ENCODE measurements at places on chromosomes 3 and 15.
A peak's percentile ranks its signal among the peaks of the same experiment; 100 is the strongest.

DNA sequence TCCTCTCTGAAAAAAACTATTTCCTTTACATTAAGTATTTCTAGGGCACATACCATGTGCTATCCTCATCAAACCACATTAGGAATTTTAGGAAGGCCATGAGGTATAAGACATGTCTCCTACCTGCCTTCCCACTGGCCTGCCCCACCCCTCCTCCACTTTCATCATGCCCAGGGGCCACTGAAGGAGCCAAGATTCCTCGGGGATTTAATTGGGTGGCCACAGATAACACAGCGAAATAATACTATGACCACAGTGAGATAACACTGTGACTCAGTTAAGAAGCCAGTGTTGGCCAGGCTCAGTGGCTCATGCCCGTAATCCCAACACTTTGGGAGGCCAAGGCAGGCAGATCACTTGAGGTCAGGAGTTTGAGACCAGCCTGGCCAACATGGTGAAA lies 9.8 kb upstream of the BMF start:
- DNase-seq, result no peak

DNA sequence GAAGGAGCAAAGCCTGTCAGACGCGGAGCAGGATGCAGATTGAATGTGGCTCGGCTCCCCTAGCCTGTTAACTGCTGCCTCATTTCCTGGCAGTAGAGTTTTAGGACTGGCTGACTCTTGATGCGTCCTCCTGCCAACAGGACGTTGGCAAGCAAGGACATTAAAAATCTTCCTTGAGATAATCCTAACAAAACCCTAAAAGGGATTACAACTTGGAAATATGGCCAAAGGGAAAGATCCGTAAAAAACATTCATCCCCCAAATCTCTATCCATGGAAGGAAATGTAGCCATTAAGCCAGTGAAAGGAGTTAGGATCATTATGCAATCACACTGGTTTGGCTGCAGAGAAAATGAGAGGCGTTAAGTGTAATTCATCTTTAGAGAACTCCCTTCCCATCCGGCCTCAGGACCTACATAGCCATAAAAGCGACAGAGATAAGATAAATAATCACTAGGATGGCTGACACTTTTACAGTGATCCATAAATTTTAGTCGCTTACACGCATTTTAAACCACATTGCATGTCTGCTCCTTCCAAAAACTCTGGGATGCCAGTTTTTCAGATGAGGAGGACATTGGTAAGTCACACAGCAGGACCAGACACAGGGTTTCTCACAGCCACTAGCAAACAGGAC lies 44.5 kb upstream of the C3orf80 start:
- DNase-seq, result no peak

- no peak for DNase-seq
Measured at GRCh38 chr3:167662919-167663400, 9.2 kb upstream of the WDR49 start.

GRCh38 chr15:96344706-96345559 lies 14.4 kb downstream of the NR2F2 start:
- DNase-seq, result no peak

DNA sequence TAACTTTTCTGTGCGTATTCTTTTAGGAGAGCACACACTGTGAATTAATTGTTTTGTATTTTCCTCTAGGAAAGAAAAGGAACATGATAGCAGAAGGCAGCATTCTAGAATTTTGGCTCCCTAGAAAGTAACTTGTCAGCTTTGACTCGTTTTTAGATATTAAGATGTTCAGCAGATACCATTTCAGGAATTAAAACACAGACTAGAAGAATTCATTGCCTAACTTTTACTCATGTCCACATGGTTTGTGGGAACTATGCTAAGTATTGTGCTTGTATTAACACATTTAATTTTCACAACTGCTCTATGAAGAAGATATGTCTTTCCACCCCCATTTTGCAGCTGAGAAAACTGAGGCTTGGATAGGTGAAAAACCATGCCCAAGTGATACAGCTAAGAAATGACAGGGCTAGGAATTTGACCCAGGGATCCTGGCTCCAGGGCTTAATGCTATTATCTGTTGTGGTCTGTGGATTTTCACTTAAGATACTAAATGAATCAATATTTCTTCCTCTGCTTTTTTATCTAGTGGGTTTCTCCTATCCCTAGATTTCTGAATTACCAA lies 128.8 kb downstream of the MITF start:
- no peak for DNase-seq

DNA sequence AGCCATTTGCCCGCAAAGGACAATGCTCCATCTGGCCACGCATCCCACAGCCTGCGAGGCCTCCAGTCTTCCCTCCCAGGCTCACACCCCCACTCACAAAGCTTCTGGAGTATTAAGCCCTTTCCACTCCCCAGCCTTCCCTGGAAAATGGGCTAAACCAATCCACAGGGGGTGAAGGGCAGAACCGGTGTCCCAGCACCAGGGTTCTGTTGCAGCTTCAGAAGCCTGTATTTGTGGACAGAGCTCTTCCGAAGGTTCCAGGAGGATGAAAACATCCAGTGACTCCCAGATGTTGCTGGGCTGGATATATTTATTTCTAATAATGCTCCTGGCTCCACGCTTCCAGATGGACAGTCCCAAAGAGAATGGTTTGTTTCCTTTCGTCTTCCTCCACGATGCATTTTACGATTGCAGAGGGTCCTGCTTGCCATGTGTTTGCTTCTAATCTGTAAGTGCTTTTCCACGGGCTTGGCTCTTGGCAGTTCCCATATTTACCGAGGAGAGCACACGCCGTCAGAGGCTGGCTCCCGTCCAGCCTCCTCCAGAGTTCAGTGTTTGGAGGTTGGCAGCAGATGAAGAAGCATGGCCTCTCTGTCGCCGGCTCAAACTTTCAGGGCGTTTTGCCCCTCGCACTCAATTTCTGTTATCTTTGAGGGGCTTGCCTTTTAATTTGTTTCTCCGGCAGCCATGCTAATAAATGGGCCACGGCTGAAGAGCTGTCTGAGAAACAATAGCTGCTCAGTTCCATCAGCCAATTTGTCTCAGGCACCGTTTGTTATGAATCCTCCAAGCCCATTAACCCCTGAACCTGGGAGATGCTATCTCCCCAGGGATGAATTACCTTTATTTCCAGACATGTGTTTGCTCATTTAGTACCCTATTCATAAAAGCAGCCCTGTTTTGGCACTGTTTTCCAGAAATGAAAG lies 367.9 kb upstream of the PROK2 start:
- peak; percentile 58 for DNase-seq

DNA sequence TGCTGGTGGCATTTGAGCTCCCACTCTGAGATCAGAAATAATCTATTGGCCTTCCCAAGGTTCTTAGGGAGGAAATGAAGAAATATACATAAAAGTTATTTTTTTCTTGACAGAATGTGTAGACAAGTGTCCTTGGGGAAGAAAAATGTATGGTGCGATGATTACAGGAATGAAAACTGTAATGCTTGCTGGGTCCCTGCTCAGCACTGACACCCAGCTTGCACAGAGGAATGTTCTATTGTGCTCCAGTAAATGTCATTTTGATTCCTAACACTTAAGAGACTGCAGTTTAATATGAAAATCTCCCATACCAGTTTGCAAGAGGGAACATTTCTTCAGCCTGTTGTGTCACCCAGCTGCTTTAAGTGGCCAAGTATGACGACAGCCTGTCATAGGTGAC lies 271.3 kb upstream of the TPM1 start:
- no peak for DNase-seq

DNA sequence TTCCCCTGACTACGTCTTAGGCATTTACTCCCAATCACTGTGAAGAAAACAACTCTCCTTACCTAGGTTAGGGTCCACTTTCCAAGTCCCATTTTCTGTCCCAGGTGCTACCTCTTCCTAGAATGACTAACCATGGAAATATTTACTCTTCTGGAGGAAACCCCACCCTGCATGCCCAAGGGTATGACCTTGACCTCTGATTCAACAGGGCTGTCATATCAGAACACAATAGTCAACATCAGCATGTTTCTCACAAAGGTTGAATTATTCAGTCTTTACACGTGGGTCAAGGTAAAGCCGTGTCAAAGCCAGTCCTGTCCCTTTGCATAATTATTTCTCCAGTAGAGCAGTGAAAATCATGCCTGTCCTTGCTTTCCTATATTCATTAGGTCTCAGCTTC lies 4.3 kb upstream of the FRMD5 start:
- no peak for DNase-seq

DNA sequence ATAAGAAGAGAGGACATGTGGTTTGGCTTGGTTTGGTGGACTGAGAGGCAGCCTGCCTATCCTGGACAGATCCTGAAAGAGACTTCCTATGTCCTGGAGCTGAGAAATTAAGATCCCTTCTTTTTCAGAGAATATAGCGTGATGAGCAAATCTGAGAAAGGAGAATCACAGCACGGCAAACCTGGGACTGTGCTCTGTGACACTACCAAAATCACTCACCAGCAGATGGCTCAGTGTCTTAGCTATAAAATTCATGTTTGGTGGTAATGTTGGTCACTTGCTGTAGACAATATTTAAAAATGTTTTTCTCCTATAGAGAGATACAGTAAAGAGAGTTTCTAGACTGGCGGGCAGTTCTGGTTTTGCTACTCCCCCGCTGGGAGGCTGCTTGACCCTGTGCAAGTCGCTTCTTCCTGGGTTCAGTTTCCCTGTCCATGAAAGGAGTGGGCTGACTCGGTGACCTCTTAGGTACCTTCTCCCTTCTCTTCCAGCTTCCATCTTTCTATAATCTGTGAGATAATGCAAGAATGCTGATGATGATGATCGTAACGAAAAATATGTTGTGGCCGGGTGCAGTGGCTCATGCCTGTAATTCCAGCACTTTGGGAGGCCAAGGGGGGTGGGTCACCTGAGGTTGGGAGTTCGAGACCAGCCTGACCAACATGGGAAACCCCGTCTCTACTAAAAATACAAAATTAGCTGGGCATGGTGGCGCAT lies 7.6 kb upstream of the HES1 start:
- no peak for DNase-seq

DNA sequence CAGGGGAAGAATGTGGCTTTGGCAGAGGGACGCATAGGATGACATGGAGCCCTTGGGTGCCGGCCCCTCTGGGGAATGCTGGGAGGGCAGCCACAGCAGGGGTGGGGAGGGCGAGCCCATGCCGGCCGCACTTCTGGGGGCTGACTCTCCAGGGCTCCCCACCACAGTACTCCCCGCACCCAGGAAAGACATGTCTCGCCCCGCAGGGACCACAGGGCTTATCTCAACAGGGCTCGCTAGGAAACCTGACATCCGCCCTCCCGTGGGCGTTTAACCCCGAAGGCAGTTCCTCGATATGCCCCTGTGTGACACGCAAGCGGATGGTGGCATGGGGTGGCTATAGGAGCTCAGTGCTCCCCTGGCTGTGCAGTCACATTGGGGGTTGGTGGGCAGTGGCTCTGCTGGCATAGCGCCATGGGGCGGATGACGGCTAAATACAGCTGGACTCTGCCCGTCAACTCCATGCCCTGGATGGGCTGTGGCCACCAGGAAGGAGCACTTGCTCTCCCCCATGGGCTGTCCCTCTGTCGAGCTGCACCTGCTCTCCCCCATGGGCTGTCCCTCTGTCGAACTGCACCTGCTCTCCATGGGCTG lies 141.4 kb downstream of the ADAMTS17 start:
- no peak for DNase-seq

- DNase-seq, result no peak
Measured at GRCh38 chr3:58572013-58572633, 5.1 kb downstream of the FAM107A start.

- no peak for DNase-seq
Measured at GRCh38 chr15:84702961-84703482, 12.9 kb downstream of the SEC11A start.

- DNase-seq, result no peak
Measured at GRCh38 chr3:30855400-30856292, 38.8 kb downstream of the GADL1 start.

- DNase-seq, result no peak
Measured at GRCh38 chr3:188367678-188368077, 213.7 kb downstream of the LPP start.

DNA sequence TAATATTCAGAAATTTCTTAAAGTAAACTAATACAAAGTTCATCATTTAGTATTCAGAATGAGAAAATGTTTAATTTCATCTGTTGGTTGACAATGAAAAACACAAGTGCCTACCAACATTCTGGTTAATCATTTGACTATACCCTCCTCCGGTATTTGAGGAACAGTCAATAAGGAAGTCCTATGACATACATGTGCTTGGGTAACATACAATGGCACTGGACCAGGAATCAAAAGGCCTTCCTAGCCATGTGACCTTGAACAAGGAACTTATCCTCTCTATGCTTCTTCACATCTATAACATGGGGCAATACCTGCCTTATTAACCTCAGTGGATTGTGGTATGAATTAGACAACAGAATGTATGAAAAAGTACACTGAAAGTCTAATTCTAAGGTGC lies 65.8 kb downstream of the ZNF280D start:
- no peak for DNase-seq

DNA sequence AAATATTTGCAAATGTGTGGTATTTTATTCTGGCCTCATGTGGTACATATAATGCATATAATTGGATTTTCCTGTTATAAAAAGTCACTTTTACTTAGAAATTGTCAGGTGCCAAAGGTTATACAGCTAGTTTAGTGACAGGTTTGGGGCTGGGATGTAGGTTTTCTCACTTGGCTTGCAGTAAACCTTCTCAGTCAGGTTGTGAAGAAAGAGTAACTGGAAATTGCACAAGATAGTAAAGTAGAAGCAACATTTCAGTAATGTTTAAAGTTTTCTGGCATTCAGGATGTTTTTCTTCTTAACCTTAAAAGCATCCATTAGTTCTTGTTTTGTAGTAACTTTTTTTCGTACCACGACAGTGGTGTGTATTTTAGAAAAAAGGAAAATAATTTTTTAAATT lies 53.9 kb downstream of the MEF2A start:
- no peak for DNase-seq

DNA sequence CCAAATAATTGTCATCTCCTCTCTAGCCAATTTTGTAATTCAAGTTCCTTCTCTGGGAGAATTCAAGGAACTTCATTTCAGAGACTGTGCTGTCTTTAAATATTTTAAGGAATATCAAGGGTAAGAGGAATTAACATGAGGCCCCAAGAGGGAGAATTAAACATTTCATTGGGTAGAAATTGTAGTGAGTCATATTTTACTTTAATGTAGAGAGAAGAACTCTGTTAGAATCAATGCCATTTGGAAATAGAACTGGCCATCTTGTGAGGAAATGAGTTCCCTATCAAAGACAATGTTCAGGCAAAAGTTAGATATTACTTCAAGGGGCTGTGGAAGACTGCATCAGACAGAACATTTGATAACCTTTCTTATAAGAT lies 43.5 kb upstream of the TP63 start:
- no peak for DNase-seq

DNA sequence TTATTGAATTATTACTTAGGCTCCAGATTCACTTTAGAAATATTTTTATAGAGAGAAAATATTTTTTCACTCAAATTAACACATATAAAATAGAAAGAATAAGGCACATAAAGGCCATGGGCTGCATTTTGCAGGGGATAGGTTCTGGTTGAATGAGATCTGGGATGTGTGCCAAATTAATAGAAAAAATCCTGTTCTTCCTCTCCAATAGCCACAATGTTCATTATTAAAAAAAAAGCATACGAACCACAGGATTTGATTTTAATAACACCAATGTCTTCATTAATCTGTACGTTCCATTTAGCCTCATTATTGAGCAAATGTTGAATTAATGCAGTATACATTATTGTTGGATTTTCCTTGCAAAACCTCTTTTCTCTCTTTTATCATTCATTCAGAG lies 622.8 kb upstream of the AGTR1 start:
- no peak for DNase-seq

GRCh38 chr3:143236226-143236964 lies 116.8 kb downstream of the CHST2 start:
- no peak for DNase-seq
